A549 treated with CORT108297 at 1 μM for 4 hours (cell line): ENCODE measurements at places on chromosomes 6 and 20. TPM values are rescaled to one million over a fixed set of nuclear protein-coding genes. Genes with fewer than 3 reads are reported as not detected.

RNF144B gene
- 0.17 to 1.1 TPM (median 0.39 TPM) in 5 replicates for total RNA-seq

UNC5CL gene
- total RNA-seq = 0.34 to 0.52 TPM (median 0.45 TPM) in 5 replicates

EPPIN gene
- total RNA-seq = not detected in 5 replicates

LINC00237 gene
- total RNA-seq = not detected in 5 replicates

LAMA4 gene
- total RNA-seq = 1.5 to 2.0 TPM (median 1.7 TPM) in 5 replicates
